T-helper 17 cell (primary cell): ENCODE measurements at places on chromosomes 1 and 21.

GRCh38 chr1:177858332-177858821 lies 111.5 kb downstream of the SEC16B start:
- DNase-seq = no peak

- no peak for DNase-seq
These were observed 2.4 kb downstream of the SSX2IP start for GRCh38 chr1:84687714-84688462.

- no peak for DNase-seq
These were observed 7.2 kb upstream of the CDC73 start for GRCh38 chr1:193114485-193115095.

- no peak for DNase-seq
These were observed 18.9 kb upstream of the SLC26A9 start for GRCh38 chr1:205961991-205962820.

GRCh38 chr1:98903726-98904125 lies 100.9 kb downstream of the PLPPR5 start:
- no peak for DNase-seq

GRCh38 chr1:213523781-213524398 lies 463.9 kb upstream of the PROX1 start:
- no peak for DNase-seq

DNA sequence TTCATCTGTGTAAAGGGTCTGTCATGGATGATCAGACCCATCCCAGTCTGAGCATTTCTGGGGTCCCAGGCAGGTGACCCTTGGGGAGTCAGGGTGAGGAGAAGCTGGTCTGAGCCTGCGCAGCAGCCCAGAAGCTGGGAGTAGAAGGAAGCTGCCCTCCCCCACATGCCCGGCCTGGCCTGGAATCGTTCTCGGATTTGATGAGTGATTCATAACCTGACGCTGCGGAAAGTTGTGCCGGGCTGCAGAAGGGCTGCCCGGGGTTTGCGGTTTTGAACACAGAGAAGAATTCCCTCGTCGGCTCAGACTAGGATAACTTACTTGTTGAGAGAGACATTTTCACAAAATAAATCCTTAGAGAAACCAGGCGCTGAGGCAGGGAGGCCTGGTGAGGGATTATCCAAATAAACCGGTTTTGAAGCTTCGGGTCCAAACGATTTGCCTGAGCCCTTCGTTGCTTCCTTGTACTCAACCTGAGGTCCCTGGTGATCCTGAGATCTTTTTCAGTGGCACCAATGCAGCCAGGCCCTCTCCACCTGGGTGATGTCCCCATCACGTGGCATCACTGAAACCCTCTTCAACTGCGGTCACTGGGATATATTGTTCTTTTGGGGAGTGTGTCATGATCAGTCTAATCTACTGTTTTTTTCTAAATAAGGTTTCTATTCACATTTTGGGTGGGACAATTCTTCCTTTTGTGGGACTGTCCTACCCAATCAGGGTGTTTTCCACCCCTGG lies 29.2 kb downstream of the EPHB2 start:
- no peak for DNase-seq

- DNase-seq = no peak
These were observed 33.2 kb downstream of the KIRREL1 start for GRCh38 chr1:158026651-158027050.
